ENCODE measurements at places on chromosomes 7 and 10.

GRCh38 chr10:13758756-13759155 lies 172.0 kb downstream of the PRPF18 start:
- DNase-seq = no peak

GRCh38 chr10:78754269-78755062 lies 314.3 kb upstream of the ZMIZ1 start:
- DNase-seq = no peak

GRCh38 chr7:13725591-13725990 lies 263.9 kb downstream of the ETV1 start:
- no peak for DNase-seq

DNA sequence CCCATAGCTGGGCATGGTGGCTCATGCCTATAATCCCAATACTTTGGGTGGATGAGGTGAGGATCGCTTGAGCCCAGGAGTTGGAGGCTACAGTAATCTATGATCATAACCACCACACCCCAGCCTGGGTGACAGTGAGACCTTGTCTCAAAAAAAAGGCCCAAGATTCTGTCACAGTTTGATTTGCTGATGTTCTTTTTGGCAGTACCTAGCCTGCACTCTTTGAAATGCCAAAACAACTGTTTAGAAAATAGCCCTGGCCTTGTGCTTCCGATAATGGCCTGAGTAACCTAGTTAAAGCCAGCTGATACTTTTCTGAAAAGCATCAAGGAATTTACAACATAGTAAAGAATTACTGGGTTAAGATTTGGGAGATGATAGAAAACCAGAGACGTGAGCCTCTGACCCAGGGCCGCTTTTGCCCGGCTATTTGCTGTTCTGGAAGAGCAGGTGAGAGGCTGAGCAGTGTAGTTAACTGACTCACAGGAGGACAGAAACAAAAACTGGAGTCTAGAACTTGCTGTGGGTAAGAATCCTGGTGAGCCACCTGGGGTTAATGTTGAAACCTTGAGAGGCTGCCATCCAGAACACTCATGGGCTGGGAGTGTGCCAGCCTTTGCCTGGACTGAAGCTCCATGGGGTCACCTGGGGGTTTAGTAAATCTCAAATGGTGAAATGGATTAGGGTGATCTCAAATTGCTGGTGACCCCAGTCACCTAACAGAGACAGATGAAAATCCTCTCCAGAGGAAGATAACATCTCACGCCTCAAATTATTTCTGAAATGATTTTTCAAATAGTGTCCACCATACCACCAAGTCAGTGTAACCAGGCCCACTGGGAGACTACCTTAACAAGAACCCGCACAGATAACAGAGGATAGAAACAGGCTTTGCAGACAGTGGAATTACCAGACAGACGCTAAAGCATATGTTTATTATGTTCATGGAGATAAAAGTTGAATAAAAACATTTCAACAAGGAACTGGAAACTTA lies 51.8 kb downstream of the GALNT11 start:
- DNase-seq = no peak

GRCh38 chr7:55641273-55641691 lies 69.0 kb upstream of the VOPP1 start:
- no peak for DNase-seq

DNA sequence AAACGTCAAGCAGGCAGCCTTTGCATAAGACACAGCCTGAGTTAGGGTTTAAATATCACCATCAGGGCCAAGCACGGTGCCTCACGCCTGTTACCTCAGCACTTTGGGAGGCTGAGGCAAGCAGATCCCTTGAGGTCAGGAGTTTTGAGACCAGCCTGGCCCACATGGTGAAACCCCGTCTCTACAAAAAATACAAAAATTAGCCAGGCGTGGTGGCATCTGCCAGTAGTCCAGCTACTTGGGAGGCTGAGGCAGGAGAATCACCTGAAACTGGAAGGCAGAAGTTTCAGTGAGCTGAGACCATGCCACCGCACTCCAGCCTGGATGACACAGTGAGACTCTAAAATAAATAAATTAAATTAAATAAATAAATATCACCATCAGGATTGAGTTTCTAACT lies 33.0 kb downstream of the SRPK2 start:
- no peak for DNase-seq
